Effector CD4-positive, alpha-beta T cell (primary cell): ENCODE measurements at places on chromosomes 13 and 19.

- DNase-seq, result no peak
These were observed 25.3 kb downstream of the TPT1 start for GRCh38 chr13:45315520-45316167.

DNA sequence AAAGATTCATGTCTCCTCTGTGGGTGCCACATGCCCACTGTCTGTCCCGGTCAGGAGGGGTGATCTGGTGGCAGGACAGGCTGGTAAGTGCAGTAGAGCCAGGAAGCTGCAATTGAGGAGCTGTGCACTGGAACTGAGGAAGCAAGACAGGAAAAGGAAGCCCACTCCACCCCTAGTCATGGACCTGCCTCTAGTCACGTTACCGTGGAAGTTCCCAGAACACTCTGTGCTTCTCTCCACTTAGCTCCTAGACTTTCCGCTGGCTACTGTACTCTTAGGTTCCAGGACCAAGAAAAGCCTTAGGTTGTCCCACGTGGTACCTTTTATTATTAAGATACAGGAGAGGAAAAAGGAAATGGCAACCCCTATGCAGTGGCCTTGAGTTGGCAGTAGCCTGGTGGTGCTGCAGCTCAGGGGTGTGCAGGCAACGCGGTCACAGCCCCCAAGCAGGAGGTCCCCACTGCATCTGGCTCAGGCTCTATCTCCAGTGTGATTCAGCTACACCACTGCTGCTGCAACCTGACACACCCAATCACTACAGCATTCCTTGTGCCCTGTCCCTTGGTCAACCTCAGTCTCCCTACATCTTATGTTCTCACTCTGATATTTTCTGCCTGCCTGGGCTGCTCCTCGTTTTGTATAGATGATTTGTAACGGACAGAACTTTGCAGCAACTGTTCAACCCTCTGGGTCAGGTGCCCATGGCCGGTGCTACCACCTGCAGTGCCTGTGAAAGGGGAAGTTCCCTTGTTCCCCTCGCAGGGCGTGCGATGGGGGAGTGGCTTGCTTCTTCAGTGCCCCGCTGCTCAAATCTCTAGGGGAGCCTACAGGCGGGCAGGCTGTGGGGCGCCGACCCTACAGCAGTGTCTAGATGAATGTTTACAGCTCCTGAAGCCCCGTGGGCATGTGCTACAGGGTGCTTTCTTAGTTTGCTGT lies 24.4 kb upstream of the GPR12 start:
- DNase-seq, result no peak

GRCh38 chr13:53028637-53029203 lies at the start of gene OLFM4:
Gene OLFM4 (plus strand): TSS chr13:53028813. CDS start chr13:53028837, 24 bp downstream.
- no peak for DNase-seq

DNA sequence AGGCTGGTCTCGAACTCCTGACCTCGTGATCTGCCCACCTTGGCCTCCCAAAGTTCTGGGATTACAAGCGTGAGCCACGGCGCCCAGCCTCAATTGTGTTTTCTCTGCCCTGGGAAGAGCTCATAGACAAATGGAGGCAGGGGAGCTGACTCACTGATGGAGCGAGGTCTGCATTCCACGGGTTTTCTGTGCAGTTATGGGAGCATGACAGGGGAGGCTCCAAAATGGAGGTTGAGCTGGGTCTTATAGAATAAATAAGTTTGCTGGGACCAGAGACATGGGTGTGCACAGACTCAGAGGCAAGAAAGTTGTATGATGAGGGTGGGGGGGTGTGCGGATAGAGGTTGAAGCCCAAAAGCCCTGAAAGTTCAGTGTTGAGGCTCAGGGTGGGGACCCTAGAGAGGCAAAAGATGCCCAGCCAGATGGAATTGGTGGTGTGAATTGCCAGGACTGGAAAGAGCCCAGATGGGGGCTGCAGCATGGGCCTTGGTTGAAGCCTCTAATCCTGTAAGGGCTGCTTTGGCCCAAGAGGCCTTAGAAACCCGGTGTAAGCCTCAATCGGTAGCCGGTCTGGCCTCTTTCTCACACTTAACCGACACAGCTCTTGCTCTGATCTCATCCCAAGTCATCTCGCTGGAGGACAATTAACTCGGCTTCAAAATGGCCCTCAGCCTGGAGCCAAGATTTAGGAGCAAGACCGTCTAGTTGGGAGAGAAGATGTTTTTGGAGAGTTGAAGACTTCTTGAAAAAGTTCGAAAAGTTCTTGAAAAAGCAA lies 1.9 kb downstream of the TPM4 start:
- no peak for DNase-seq
